ENCODE measurements at places on chromosomes 3 and 15. TPM values are rescaled to one million over a fixed set of nuclear protein-coding genes. Genes with fewer than 3 reads are reported as not detected.

Gene RHOV
- total RNA-seq = 0.76 TPM

Gene GRIP2
- total RNA-seq = 1.2 TPM

Gene CPEB1
- 14.1 TPM for total RNA-seq

GRCh38 chr3:57816471-57817095 lies 60.5 kb downstream of the SLMAP start:
- no peak for DNase-seq

- no peak for DNase-seq
Measured at GRCh38 chr3:137835096-137835495, 71.0 kb downstream of the SOX14 start.
